ENCODE measurements at places on chromosomes 11 and 22. TPM values are rescaled to one million over a fixed set of nuclear protein-coding genes. Genes with fewer than 3 reads are reported as not detected.

- DNase-seq = no peak
These were observed 8.0 kb downstream of the CCND1 start for GRCh38 chr11:69648679-69649575.

DNA sequence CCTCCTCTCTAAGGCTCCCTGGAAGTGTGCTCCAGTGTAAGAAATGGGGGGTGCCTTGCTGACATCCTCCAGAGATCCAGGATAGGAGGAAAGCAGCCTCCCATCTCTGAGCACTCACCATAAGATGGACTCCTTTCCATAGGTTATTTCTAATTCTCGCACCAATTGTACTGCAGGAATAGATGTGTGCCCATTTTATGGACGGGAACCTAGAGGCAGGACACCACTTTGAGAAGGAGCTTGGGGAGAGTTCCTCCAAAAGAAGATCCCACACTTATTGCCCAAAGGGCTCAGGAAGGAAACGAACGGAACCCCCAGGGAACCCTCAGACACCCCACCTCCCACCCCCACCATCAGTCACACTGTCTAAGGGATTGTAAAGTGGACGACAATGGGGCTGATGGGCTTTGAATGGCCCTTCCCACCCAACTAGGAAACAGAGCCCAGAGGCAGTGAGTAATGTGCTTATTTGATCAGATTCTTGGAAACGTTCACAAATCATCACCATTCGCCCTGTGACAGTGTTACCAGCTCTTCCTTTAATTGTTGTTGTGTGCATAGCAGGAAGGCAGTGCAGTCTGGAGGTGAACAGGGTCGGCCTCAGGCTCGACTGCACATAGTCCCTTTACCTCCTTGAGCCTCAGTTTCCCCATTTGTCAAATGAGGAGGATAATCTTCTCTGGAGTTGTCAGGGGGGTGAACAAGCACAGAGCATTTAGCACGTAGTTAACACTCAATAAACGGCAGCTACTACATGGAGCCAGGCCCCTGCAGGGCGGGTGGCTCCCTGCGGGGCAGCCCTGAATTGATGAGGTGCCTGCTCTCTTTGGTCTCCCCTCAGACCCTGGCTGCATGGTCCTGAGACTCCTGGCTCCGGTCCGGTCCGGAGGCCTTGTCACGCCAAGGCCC, 8.4 kb upstream of the MN1 start:
- DNase-seq = no peak

SLC6A5 gene
- not detected for total RNA-seq

- no peak for DNase-seq
These were observed 69.7 kb upstream of the GRK3 start for GRCh38 chr22:25494774-25495173.

GRCh38 chr11:29293825-29294224, 723.0 kb downstream of the KCNA4 start:
- no peak for DNase-seq

MUC2 gene
- total RNA-seq = not detected

NLRP10 gene
- not detected for total RNA-seq

GRCh38 chr22:33770723-33771122, 149.6 kb downstream of the LARGE1 start:
- DNase-seq = no peak

DNA sequence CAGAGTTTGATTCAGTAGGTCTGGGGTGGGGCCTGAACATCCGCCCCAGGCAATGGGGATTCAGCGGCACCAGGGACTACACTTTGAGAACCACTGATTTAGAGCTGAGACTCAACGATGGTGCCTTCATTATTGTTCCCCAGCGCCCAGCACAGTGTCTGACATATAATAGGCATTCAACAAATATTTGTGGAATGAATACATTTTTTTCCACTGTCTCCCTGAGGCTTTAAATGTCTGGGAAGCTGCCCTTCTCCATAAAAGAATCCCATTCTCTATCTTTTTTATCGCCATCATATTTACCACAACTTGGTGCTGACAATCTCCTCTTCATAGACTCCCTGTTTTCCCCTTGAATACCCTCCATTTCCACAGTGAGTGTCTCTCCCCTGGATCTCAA, 23.6 kb upstream of the LMO2 start:
- DNase-seq = no peak
